ENCODE measurements at places on chromosomes 5 and 9.

GRCh38 chr9:137049544-137050449 is 3.8 kb upstream of the NPDC1 start:
- peak; percentile 61 for DNase-seq

DNA sequence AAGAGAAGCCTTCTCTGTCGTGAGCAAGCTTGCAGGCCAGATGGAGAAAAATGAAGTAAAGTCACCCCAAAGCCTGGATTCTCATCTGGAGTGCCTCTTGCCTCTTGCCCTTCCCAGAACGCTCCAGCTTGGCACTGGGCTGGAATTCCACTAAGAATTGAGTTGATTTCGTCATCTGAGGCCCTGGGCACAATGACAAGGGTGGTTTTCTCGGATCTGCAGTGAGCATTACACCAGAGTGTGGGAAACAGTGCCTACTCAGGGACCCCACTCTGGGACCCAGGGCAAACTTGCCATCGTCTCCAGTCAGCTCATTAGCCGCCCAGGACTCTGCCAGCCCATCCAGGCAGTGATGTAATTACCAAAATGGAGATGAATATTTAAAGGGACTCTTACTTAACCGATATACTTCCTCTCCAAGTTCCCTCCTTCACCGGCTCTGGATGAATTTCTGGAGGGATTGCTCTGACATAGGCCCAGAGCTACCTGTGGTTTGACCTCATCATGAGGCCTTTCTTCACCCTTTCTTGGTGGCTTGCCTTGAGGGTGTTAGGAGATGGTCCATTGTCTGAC is 44.7 kb upstream of the LCP2 start:
- peak; percentile 8 for DNase-seq

GRCh38 chr5:157590478-157590877 is 14.9 kb upstream of the ADAM19 start:
- DNase-seq: no peak

GRCh38 chr5:141672841-141673813 is 8.9 kb downstream of the ARAP3 start:
- DNase-seq: peak; percentile 37

DNA sequence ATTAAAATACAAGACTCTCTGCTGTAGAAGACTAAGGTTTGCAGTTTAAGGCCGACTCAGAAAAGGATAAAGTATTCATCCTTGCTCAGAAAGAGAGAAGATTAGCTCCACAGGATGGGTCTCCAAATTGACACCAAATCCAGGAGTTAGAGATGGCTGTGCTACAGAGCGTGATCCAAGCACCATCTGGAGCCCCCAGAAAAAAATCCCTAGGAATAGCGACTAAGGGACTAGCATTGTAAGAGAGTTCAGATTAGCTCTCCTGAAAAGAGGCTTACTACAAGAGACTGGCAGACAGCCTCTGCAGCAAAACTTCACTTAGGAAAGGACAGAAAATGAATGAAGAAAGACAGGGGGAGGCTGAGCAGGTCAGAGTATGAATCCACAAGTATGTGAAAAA is 3.7 kb downstream of the SIL1 start:
- no peak for DNase-seq

DNA sequence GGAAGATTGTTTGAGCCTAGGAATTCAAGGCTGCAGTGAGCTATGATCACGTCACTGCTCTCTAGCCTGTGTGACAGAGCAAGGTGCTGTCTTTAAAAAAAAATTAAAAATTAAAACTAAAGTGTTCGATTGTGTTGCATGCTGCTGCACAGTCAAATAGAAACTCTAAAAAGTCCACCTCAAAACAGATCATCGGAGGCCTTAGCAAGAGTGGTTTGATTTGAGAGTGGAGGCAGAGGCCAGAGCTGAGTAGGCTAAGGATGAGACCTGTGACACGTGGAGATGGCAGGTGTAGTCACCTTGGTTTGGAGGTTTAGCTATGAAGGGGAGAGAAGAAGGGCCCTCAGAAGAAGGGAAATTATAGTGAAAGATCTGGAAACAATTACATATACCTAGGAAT is 2.8 kb upstream of the PTPDC1 start:
- no peak for DNase-seq

GRCh38 chr9:77514886-77515711 is 133.0 kb downstream of the GNA14 start:
- peak; percentile 93 for DNase-seq

GRCh38 chr5:135308752-135309151 is 90.3 kb downstream of the MACROH2A1 start:
- peak; percentile 37 for DNase-seq

DNA sequence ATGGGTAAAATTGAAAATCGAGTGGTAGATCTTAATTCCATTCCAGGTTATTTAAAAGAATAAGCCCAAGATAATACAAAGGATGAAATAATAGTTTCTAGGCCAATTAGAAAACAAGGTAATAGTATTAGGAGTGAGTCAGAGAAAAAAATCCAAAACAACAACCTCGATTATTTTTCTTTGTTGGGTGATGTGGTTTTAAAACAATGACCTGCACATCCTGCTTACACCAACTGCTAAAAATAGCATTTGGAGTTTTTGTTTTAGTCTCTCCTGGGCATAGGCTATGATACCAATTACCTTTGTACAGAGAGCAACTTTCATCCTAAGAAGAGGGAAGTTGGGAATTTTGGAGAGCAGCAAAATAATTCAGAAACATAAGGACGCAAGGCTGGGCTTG is 101.7 kb upstream of the MYO10 start:
- DNase-seq: no peak

- no peak for DNase-seq
These were observed 647.8 kb upstream of the ACO1 start for GRCh38 chr9:31736581-31737179.

DNA sequence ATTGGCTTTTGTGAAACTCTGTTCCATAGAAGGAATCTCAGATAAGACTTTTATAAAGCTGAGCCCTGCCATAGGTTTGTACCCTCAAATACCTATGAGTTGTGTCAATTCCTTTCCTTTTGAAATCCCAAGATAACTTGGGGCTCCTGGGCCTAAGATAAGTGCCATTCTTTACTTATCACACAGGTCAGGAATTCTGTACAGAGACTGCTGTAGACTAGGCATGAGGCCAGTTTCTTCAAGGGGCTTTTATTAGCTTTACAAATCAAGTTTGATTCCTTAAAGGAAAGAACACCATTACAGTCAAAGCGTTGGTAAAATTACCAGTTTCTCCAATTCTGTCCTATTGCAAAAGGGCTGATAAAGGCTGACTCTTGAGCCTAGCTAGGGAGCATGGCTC is 39.2 kb downstream of the SHC3 start:
- peak; percentile 41 for DNase-seq

- DNase-seq: no peak
These were observed 3.9 kb upstream of the MGAT1 start for GRCh38 chr5:180806351-180807011.

DNA sequence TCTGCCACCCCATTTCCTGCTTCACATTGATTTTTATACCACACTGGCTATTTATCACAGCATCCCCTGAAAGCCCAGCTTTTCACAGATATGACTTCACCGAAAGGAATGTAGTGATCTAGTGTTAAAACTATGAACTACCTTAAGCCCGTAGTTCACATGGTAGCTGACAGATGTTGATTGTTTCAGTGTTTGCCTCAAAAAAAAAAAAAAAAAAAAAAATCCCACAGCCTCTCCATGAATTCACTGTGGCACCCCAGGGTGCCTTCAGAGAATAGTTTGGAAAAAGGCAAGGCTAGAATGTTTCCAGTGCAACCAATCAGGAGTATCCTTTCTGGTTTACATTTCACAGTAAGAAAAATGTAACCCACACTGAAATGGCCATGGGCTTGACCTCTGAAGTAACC is 37.1 kb downstream of the GLIS3 start:
- peak; percentile 92 for DNase-seq

DNA sequence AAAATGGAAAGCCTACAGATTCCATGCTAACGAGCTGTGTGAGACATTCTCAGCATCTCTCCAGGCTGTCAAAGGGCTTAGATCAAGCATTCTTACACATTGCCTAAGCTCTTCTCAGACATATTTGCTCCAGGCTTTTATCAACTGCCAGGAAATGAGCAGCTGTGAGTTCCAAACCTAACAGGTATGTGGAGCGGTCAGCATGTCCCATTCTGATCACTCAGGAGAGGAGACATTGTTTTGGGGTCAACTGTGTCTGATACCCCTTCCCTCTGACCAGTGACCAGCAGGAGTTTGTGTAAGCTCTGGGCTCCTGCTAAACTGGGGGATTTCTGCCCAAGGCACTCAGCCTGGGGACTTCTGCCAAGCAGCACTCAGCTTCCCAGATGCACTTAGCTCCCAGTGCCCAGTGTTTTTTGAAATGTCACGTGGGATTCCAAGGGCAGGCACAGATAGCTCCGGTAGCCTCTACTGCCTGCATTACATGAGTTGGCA is 229.1 kb downstream of the SEC61B start:
- DNase-seq: peak; percentile 12

DNA sequence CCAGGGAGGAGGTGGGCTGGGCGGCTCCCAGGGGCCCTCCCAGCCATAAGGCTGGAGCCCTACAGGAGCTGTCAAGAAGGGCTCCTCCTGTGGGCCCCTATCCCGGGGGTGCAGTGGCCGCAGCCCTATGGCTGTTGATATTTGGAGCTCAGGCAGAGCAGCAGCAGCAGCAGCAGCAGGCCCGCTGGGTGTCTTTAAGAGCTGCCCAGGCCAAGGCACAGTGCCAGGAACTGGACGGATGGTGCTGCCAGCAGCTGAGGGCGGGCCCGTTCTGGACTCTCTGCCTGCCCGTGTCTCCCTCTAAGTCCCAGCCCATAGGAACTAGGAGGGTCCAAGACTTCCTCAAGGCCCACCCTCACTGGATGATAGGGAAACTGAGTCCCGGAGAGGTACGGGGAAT is 3.6 kb downstream of the AK1 start:
- DNase-seq: no peak

All from cardiac fibroblast (primary cell).